ENCODE measurements at places on chromosomes 4 and X.

DNA sequence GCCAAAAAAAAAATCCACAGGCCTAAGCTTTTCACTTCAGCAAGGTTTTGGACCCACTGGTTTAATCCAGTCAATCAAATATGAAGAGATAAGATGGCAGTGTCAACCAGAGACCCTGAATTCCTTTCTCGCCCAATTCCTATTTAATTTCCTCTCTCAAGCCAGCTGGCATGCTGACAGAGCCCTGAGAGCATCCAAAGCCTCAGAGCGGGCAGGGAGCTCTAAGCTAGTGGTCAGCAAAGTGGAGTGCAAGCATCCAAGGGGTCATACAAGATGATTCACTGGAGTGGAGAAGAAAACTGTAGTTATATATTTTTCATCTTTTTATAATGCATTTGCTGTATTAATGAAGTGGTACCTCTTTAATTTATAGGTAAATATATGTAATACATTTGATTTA lies 37.8 kb upstream of the PRPS2 start:
- no peak for DNase-seq

DNA sequence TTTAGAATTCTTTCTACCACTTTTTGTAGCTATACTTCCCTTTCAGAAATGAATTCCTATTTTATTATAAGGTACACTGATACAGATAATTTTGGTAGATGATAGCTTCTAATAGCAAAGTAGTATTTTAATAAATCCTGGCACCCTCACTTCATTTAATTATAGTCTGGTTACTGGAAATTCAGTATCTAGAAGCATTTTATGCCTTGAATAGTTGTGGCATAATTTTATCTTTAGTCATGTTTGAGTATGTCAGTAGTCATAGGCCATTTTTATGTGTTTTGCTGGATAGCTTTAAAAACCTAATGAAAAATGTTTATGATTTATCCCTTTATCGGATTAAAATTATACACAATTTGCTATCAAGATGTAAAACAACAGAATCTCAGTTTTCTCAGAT lies 92.3 kb downstream of the DIAPH2 start:
- no peak for DNase-seq

- no peak for DNase-seq
These were observed 216.0 kb downstream of the GRID2 start for GRCh38 chr4:92519727-92520126.

GRCh38 chr4:105191621-105192210 lies 45.0 kb downstream of the TET2 start:
- DNase-seq: no peak

GRCh38 chr4:91222014-91222413 lies 1081.8 kb upstream of the GRID2 start:
- no peak for DNase-seq

DNA sequence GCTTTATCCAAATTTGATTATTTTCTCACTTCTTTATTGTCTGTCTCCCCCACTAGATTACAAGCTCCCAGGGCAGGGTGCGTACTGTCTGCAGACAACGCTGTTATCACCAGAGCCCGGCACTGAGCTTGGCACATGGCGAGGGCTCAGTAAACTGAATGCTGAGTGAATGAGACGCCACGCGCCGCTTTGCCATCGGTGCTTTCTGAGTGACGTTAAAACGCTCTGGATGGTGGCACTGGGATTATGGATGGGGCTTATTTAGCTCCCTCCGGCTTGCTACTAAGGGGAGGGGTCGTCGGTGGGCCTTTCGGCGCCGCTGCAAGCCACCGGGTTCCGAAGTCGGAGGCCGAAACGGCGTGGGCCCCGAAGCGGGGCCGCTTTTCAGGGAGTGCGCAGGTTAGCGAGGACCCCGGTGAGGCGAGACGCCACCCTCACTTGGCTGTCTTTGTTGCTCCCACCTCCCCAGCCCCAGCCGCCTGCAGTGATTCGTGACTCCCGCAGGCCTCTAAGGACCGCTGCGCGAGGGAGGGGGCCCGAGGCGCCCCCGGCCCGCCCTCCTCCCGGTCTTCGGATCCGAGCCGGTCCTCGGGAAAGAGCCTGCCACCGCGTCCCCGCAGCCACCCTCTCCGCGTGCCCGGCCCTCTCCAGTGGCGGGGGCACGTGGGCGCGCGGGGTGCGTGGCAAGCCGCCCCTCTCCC lies 569 bp upstream of the FHL1 start:
- peak; percentile 12 for DNase-seq

DNA sequence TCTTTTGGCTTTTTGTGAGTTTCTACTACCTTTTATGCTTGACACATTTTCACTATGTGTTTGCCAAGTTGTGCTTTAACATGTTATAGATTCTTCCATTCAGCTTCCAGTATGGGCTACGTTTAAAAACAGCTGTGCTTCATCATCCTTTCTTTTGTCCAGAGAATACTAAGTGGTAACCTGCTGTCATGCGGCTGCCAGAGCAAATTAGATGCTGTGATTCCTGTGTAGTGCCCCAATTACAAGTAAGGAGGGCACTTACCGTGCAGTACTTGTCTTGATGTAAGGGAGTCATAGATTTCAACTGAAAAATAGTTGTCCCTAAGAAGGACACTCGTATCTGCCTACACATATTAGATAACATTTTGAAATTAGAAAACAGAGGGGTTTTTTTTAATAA lies 531.8 kb upstream of the GALNTL6 start:
- DNase-seq: no peak

GRCh38 chr4:65242156-65242846 lies 428.0 kb downstream of the EPHA5 start:
- no peak for DNase-seq

GRCh38 chr4:9781343-9782135 lies at the start of gene DRD5:
Gene DRD5 (plus strand): TSS chr4:9781634. CDS start chr4:9782030, 396 bp downstream.
- DNase-seq: no peak

DNA sequence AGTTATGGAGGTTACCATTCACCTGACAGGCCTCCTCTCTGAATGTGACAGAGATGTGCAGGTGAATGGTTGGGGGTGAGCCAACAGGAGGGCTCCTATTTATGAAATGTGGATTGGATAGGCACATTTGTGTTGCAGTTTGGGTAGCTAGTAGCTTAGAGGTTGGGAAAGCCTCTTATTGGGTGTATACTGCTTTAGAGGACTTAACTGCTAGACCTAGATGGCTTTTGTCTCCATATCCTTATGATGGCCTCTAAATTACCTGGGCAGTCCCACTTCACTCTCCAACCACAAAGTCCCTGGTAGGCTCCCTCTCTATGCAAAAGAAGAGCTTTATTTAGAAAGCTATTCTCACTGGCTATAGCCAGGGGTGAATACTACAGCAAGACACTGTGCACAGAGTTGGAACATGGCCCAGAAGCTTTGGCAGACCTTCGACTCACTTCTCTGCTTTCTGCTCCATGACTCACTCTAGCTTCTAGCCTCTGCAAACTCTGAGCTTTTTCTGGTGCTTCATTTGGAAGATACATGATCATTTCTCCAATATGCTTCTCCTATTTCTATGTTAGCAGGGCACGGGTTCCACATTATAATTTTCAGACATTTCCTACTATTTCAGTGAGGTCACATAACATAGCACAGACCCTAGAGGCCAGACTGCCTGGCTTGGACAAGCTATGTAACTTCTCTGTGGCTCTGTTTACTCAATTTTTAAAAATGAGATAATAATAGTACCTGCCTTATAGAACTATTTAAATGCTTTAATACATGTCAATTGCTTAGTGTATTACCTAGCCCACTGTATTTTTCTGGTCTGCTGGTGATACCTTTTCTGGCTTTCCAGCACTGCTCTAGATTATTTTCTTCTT lies 6.0 kb upstream of the VGLL1 start:
- no peak for DNase-seq

DNA sequence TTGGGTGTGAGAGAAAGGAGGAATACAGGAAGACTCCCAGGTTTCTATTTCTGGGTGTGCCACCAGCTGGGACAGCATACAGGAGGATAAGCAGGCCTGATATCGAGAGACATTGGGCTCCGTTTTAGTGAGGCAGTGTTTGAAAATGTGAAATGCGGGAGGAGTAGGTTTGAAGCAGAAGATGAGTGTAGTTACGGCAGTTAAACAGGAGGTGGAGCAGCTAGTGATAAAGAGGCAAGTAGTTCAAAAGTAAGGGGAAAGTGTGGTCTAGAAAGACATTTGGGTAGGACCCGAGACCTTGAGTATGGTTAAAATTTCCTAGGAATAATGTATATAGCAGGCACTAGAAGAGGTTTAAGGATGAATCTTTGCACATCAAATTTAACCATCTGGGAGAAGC lies 42.4 kb downstream of the DCUN1D4 start:
- no peak for DNase-seq

DNA sequence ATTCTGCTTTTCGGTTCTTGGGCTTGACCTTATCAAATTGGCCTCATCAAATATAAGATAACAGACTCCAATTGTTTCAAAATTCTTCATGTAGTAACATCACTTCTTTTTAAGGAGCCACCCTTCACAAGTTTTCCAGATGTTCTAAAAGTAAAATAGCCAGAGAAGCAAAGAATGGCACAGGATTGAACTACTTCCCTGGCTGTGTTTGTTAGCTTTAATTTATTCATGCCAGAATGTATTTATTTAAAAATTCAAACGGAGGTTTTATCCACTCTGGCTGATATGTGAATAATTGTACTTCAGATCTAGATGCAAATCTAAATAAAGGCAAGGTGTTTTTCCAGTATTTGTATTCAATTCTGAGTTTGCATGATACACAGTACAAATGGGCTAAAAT lies 581.3 kb upstream of the TENM3 start:
- no peak for DNase-seq

DNA sequence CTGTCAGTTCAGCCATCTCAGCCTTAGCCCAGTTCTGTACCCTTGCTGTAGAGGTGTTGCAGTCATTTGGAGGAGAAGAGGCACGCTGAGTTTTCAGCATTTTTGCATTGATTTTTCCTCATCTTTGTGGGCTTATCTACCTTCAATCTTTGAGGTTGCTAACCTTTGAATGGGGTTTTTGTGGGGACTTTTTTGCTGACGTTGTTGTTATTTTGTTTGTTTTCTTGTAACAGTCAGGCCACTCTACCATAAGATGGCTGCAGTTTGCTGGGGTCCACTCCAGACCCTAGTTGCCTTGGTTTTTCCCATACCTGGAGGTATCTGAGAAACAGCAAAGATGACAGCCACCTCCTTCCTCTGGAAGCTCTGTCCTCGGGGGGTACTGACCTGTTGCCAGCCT lies 22.8 kb upstream of the TMEM271 start:
- DNase-seq: no peak

- no peak for DNase-seq
These were observed 450.8 kb upstream of the BOD1L1 start for GRCh38 chr4:14078326-14078725.

- no peak for DNase-seq
These were observed 139.8 kb downstream of the BCOR start for GRCh38 chrX:39957816-39958566.

DNA sequence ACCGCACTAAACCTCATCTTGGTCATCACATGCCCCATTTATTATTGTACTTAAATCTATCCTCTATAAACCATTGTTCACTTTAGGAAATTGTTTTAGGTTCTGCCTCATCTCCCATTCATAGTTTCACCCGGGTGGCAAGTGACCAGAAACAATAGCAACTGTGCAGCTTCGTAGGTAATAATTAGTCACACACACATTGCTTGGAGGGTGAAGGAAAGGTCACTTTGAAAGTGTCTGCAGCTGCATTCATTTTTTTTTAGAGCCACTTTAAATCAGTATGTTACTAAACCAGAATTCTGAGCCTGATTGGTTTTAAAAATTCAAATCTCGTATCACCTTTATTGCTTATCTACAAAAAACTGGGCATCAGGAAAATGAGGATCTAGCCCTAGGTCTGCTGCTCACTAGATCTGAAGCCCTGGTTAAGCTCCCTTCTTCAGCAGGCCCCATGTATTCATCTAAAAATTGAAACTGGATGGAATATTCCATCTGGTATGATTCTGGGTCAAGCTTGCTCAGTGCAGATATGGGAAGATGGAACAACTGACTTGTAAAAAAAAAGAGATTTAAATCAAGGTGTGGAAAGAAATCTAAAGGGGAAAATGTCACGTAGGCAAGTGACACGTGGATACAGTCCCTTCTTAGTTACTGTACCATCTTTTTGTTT lies 62.4 kb downstream of the LIMCH1 start:
- DNase-seq: no peak

- no peak for DNase-seq
These were observed 139.6 kb upstream of the PTCHD1 start for GRCh38 chrX:23194885-23195554.

DNA sequence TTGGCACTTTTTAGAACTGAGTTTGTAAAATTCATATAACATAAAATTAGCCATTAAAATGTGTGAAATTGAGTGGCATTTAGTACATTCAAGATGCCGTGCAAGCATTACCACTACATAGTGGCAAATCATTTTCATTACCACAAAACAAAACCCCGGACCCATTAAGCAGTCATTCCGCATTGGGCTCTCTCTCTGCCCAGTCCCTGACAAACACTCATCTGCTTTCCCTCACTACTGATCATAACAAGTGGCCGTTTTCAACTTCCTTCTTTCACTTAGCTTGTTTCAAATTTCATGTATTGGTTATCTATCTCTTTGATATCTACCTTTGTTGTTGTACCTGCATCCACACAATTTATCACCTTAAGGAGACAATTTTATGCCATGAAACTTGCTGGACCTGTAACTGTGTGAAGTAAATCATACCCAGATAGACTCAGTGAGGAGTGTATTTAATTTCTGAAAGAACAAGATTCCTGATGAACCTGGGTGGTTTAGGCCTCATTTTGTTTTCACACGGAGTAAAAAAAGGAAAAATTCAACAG lies 202.1 kb downstream of the OR13H1 start:
- no peak for DNase-seq

DNA sequence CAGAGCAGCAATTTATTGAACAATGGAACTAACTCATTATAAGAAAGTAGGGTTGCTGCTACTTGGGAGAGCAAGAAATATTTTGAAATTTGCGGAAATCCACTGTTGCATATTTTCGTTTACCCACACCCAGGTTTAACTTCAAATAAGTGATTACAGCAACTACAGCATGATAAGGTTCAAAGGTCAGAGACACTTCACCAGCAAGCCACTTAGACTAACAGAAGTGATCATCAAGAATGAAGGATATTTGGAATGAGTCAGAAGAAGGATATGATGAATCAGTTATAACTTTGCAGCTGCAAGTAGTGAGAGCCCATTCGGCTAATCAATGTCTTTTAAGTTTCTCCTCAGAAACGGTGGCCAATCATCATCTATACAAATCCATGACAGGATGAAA lies 199.3 kb downstream of the TMA16 start:
- no peak for DNase-seq

DNA sequence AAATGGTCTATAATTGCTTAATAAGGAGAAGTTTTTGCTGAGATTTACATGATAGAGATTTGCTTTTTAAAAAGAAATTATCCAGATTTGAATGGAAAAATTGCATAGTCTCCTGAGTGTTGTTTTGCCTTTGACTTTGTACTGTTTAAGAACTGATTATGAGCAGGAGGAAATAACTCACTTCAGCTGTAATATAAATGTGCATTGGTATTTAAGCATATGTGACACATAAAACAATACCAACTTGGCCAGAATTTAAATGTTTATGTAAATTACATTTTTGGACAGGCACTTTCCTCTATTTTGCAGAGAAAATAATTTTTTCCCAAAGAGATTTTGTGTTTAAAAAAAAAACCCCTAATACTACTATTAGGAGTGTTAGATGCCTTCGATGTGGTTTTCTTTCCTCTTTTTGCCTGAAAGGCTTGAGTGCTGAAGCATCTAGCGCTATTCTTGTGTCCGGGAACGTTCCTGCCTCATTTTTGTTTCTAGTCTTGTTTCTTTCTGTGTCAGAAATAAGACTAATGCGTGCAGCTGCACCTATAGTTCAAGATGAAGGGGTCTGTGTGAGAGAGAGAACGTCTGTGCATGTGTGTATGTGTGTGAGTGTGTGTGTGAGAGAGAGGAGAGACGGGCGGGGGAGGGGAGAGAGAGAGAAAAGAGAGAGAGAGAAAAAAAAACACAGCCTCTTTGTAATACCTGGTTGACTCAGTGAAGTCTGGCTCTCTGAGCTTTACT lies 60.8 kb downstream of the TBL1X start:
- no peak for DNase-seq
